Panc1 (cell line): ENCODE measurements at places on chromosomes 6 and 20. TPM values are rescaled to one million over a fixed set of nuclear protein-coding genes. Genes with fewer than 3 reads are reported as not detected.

DNA sequence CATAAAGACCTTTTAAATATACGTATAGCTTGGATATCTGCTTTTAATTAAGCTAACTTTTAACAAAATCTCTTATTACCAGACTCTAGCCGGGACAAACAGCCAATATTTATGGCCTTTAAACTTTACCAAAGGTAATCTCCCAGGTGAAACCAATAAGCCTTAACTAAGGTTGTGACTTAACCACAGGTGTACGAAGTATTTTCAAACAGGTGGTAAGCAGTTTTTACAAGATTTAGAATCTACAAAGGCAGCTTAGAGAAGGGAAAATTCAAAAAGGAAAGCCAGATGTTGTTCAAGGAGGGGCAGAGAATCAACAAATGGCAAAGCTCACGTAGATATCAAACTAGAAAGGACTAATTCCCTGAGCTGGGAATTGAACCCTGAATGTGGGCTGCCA, 15.8 kb downstream of the WFDC2 start:
- DNase-seq: no peak

DNA sequence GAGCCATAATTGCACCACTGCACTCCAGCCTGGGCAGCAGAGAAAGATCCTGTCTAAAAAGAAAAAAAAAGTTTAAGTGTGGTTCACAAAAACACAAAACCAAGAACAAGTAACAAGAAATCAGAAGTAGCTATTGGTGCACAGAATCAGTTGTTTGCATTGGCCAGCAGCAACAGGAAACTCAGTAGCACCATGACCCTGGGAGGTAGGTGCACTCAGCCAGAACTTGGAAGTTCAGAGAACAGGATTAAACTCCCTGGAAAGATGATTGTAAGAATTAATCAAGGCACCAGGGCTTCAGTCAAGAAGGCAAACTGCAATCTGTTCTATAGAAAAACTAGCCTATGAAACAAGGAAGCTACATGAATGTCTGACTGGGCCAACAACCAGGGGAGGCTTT, 267.9 kb downstream of the COL12A1 start:
- no peak for DNase-seq

DNA sequence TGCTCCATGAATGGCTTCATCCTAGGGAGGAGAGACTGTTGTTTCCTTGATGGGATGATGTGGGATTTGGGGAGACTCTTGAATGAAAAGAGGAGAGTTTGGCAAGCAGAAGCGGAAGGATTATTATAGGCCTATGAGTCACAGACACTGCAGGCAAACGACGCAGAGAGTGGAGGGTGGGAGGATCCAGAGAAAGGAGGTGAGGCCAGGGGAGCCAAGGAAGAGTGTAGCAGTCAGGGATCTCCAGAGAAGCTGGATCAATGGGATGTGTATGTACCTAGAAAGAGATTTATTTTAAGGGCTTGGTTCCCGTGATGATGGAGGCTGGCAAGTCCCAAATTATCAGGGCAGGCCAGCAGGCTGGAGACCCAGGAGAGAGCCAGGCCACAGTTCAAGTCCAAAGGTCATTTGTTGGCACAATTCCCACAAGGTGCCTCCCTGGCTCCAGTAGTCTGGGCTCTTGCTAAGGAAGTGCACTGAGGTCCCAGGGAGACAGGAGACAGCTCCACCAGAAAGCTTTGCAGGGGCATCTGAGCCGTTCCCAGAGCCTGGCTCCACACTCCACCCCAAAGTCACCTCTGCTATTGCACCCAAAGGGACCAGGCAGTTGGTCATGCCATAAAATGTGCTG, 76.0 kb downstream of the ADTRP start:
- DNase-seq: no peak

GRCh38 chr6:75098709-75099108, 107.1 kb downstream of the COL12A1 start:
- DNase-seq: peak; percentile 18

GRCh38 chr6:47780510-47781356, 1.1 kb upstream of the OPN5 start:
- DNase-seq: peak; percentile 76

DNA sequence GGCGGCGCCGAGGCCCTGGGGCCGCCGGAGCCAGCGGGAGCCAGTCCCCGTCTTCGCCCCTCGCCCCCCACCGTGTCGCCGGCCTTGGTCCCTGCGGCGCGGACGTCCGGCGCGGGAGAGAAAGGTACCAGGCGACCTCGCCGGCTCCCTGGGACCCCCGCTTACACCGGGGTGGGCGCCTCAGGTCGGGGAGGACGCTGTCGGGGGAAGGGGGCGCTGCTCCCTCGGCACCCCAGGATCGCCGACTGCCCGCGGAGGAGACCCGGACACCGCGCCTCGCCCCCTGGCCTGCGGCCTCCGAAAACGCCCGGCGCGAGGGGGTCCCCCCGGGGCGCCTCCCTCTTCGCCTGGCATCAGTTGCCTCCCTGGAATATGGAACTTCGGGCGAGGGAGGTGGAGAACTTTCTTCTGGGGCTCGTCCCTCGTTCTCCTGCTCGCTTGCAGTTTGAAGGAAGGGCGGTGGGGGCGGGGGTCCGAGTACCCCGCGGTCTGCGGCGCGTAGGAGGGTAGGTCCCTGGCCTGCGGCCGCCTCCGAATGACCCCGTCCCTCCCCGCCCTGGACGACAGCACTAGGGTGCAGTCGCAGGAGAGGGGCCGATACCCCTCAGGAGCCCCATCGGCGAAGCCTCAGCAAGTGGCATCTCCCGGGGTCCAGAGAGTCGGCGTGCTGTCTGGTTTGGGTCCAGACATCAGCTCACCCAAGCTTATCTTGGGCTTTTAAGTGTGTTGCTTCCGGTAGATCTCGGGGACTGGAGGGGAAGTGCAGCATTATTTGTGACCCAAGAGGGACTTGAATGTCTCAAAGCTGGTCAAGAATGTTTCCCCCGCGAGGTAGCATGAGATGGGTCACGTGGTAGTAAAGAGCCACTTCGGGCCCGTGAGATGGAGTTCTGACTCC, 549 bp downstream of the ANKRD6 start:
- DNase-seq: no peak

DNA sequence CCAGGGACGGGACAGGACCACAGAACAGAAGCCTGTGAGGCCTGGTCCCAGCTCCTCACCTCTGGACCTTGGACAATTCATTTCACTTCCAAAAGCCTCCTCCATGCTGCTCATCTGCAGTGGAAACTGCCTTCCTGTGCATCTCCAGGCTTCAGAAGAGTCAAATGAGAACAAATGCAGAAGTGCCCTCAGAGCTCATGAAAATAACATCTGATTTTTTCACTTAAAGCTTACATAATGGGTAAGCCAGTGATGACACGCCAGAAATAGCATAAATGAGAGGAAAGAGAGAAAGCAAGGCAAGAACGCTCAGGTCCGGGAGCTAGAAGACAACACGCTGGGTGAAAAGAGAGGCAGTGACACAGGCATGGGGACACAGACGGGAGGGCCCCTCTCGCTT, 7.9 kb downstream of the CNKSR3 start:
- DNase-seq: no peak

The CDSN gene
- total RNA-seq: not detected

- DNase-seq: peak; percentile 10
These were observed 304.4 kb downstream of the PREX1 start for GRCh38 chr20:48523191-48523995.

GRCh38 chr6:9225441-9225871, 790.1 kb upstream of the SLC35B3 start:
- no peak for DNase-seq

The SNX21 gene
- total RNA-seq: 25.7 TPM

GRCh38 chr6:165869526-165869925, 206.5 kb upstream of the PDE10A start:
- no peak for DNase-seq

GRCh38 chr20:19648024-19648423, 110.0 kb upstream of the RIN2 start:
- no peak for DNase-seq

GRCh38 chr6:13763740-13764381, 50.5 kb downstream of the MCUR1 start:
- no peak for DNase-seq

The LY6G6D gene
- not detected for total RNA-seq

The SLA2 gene
- total RNA-seq: 0.13 TPM

- peak; percentile 95 for DNase-seq
These were observed 48.3 kb downstream of the ATXN1 start for GRCh38 chr6:16712931-16713484.

DNA sequence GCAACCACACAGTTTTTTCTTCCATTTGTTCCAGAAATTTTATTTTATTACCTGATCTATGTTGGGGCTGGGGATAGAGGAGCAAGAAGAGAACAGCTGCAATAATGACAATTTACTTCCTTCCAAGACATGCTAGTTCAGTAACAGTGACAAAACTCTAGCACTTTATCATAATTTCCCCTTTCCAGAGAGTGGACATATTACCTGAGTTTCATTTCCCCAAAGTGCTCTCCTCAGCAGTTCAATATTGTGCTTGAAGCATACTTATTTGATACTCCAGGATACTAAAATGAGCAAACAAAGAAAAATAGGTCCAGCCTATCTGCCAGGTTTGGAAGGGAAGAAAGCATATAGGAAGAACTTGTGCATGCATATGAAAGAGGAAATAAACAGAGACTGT, 157.7 kb downstream of the ID4 start:
- no peak for DNase-seq

GRCh38 chr6:167420858-167421766, 96.2 kb downstream of the TTLL2 start:
- no peak for DNase-seq

The NAPB gene
- total RNA-seq: 5.8 TPM

The SIRPD gene
- total RNA-seq: not detected

GRCh38 chr6:16766043-16766536, 4.8 kb upstream of the ATXN1 start:
- DNase-seq: peak; percentile 94

The FAM83B gene
- not detected for total RNA-seq

The PIGU gene
- total RNA-seq: 22.9 TPM

The LINC00237 gene
- not detected for total RNA-seq

The GRM4 gene
- 1.3 TPM for total RNA-seq

GRCh38 chr20:49476016-49476355, 6.5 kb downstream of the KCNB1 start:
- no peak for DNase-seq

GRCh38 chr6:26543953-26544352, 5.8 kb downstream of the HMGN4 start:
- no peak for DNase-seq

- DNase-seq: no peak
These were observed 5.2 kb upstream of the FOXO3 start for GRCh38 chr6:108555399-108556052.

The BPIFB1 gene
- total RNA-seq: 0.10 TPM

- DNase-seq: no peak
These were observed 49.4 kb downstream of the PSMG4 start for GRCh38 chr6:3308106-3308505.

The C6orf163 gene
- 1.3 TPM for total RNA-seq

DNA sequence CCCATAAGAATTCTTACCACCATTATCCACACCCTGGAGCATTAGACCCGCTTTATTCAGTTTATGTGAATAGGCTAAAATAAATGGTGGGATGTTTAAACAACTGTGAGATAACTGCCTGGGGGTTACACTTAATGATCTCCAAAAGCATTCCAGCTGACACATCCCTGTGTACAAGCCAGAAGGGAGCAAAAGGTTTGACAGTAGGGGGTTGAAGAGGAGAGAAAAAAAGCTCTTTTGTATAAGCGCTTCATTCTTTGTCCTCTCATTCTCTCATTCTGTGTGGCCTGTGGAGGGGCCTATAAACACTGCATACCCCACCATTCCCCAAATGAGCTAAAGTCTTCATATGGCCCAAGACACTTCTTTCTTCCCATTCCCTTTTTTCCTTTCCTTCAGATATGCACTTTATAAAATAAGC, 30.8 kb upstream of the COL21A1 start:
- no peak for DNase-seq

The HCRTR2 gene
- not detected for total RNA-seq

- no peak for DNase-seq
These were observed 196.9 kb downstream of the FOXA2 start for GRCh38 chr20:22387452-22387851.

The GRIK2 gene
- 6.6 TPM for total RNA-seq

The ZNF341 gene
- total RNA-seq: 7.7 TPM

The LATS1 gene
- total RNA-seq: 36.0 TPM

- DNase-seq: no peak
These were observed 18.3 kb downstream of the ZMYND8 start for GRCh38 chr20:47338131-47338628.

The ADGRF1 gene
- 0.95 TPM for total RNA-seq

GRCh38 chr20:51027035-51027795, 4.3 kb upstream of the KCNG1 start:
- DNase-seq: no peak

GRCh38 chr6:163329991-163330390, 84.5 kb upstream of the QKI start:
- DNase-seq: no peak

The SLC22A16 gene
- total RNA-seq: not detected

The CGA gene
- not detected for total RNA-seq

DNA sequence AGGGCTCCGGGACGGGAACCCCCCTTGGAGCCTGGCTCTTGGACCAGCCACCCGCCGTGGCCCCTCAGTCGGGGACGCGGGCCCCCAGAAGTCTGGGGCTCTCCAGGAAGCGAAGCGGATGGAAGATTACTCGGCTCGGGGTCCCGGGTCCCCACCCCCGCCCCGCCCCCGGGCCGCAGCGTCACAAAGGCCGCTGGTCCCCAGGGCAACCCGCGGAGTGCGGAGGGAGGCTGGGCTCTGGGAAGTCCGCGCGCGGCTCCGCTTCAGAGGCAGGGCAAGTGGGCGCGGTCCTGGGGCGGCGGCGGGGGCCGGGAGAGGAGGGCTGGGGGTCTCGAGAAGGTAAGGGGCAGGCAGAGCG, at the start of gene FNDC11:
Gene FNDC11 (plus strand): TSS at position 227 of the 358 bp plus-strand sequence. CDS start 1,505 bp downstream, outside the sequence.
- DNase-seq: no peak

The BEND6 gene
- 8.0 TPM for total RNA-seq

- no peak for DNase-seq
These were observed 975 bp upstream of the PPT2 start for GRCh38 chr6:32152769-32153563.

- no peak for DNase-seq
These were observed 667.0 kb upstream of the MARCKS start for GRCh38 chr6:113190170-113190569.

The PDE7B gene
- 0.03 TPM for total RNA-seq

DNA sequence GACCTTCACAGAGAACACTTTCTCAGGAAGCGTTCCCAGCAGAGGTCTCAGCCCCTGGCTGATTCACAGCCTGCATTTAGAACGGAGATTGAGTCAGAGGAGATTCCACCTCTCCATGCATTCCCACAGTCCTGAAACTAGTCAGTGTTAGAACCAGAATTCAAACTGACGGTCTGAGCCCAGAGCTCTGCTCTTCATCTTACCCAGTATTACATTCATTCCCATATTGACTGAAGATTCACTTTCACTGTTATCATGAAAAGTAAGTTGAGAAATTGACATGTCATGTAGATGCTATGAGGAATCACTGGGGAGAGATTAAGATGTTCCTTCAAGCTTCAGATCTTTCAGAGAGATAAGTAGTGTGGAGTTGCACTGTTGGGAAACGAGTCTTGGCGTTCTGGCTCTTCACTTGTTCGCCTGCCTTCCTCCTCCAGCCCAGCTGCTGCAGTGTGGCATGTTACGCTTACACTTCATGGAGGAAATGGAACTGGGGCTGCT, 28.3 kb downstream of the MAS1 start:
- DNase-seq: no peak

GRCh38 chr6:156776470-156776839, 723 bp upstream of the ARID1B start:
- DNase-seq: peak; percentile 17
